Fibroblast of mammary gland (primary cell): ENCODE measurements at places on chromosomes 16 and 17.

- no peak for DNase-seq
These were observed 367.6 kb upstream of the ERCC4 start for GRCh38 chr16:13552062-13552959.

- no peak for DNase-seq
These were observed 61.8 kb downstream of the XYLT1 start for GRCh38 chr16:17408955-17409441.

- DNase-seq = peak; percentile 71
These were observed 66.8 kb downstream of the DNAH3 start for GRCh38 chr16:21083729-21084268.

- no peak for DNase-seq
These were observed 45.0 kb downstream of the SOST start for GRCh38 chr17:43713494-43714162.

DNA sequence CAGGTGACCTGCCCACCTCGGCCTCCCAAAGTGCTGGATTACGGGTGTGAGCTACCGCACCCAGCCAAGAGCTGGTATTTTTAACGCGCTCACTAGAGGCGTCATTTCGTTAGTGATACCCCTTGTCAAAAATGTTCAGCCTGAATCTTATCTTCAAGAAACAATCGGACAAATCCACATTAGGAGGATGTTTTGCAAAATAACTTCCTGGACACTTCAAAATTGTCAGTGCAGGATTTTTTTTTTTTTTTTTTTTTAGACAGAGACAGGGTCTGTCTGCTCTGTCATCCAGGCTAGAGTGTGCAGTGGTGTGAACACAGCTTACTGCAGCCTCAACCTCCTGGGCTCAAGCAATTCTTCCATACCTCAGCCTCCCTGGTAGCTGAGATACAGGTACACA, 63.0 kb downstream of the RMI2 start:
- DNase-seq = no peak

DNA sequence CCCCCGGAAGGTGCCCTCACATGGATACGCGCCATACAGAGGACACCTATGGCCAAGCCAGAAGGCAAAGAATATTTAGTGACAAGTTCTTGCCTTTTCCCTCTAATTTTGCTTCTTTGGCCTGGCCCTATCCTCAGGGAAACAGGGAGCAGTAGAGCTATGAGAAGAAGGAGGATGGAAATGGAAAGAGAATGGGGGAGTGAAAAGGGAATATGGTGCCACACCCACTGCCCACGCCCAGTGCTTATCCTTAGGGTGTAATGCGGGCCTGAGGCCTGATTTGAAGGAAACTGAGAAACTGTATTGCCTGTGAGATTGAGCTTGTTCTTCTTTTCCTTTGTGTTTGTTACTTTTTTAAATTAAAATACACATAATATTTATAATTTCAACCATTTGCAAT, 255.1 kb downstream of the HS3ST3A1 start:
- DNase-seq = no peak

DNA sequence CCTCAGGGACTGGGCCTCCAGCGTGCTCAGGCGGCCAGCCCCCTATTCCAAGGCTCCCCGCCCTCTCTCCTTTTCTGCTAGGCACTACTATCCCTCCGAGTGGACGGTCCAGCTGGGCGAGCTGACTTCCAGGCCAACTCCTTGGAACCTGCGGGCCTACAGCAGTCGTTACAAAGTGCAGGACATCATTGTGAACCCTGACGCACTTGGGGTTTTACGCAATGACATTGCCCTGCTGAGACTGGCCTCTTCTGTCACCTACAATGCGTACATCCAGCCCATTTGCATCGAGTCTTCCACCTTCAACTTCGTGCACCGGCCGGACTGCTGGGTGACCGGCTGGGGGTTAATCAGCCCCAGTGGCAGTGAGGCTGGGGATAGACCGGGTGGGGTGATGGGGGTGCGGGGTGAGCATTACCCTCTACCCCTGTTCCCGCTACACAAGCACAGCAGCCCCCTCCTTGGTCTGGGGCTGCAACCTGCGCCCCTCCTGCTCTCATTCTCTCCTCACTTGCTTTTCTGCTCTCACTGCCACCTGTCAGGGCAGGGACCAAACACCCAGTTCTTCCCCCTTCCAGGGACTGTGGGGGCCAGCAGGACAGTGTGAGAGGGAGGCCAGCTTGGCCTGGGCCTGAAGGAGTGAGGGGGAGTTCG, 1.1 kb downstream of the PRSS41 start:
- no peak for DNase-seq

GRCh38 chr17:13030056-13030455, 12.2 kb upstream of the ELAC2 start:
- no peak for DNase-seq

DNA sequence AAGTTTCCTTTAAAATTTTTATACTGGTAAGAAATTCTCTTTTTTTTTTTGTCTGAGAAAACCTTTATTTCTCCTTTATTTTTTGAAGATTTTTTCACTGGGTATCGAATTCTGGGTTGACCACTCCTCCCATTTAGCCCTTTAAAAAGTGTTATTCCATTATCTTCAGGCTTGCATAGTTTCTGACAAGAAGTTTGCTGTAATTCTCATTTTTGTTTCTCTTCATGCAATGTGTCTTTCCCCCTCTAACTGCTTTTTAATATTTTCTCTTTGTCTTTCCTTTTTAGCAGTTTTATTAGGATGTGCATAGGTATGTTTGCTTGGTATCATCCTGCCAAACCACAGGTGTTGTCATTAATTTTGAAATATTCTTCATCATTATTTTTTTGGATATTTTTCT, 67.7 kb upstream of the GOT2 start:
- no peak for DNase-seq

DNA sequence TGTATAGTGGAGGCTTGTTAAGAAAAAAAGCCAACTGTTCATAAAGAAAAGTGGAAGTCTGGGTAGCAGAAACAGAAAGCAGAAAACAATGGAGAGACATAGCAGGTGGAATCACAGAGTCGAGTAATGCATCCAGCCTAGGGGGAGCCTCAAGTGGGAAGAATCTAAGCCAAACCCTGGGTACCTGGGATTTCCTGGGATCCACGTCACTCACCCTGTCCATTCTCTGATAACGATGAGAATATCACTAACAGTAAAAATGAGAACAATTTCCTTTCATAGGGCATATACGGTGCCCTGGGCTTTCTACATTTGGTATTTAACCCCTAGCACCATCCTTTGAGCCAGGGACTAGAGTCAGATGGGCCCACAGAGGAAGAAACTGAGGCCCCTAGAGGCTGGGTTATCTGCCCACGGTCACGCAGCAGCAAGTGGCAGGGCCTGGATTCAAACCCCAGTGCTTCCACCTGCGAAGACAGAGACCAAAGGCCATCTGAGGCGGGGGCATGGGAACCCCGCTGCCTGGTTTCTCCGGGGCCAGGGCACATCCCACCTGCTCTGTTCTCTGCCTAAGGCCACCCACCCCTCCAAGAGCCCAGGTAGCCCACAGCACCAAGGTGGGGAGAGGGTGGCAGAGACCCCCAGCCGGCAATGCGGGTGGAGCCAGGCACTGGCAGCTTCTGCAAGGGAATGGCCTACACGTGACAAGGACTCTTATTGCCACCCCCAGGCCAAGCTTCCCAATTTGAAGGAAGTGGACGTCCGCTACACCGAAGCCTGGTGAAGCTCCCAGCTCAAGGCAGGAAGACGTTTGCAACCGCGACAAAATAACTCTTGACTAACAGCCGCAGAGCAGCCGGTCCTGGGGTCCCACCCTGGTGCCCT, 69.8 kb upstream of the PLCG2 start:
- no peak for DNase-seq

DNA sequence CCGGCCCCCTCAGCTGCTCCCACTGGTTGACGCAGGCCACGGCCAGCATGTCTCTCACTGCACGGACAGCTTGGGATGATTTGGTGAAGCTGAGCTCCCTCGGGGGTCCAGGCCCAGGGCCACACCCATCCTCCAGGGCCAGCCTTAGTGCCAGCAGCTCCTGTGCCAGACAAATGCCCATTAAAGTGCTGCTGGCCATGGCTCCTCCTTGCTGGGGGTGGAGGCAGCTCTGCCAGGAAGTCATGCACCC, 2.5 kb downstream of the TRIM47 start:
- no peak for DNase-seq

GRCh38 chr17:633133-633532, 81.5 kb downstream of the VPS53 start:
- DNase-seq = no peak

DNA sequence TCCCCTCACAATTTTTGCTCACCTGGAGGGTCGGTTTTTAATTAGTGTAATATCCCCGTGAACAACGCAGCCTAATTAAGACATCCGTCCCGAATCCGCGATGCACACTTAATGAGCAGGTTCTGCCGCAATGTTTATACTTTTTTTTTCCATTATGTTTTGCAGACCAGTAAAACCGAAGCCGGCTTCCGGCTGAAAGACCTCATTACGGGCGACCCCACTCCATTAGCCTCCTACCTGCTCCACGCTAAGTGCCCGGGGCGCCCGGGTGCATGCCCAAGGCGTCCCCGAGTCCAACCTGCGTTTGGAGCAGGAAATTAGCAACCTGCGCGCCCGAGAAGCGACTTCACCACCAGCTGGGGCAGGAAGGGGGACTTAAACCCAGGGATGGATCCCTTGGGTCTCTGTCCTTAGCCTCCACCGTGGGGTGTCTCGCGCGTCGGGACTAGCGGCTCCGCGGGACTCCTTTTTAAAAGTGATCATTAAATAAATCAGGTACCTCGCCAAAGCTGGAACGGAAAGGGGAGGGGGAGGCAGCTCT, 1.7 kb downstream of the RBFOX3 start:
- DNase-seq = no peak

- peak; percentile 46 for DNase-seq
These were observed 40.5 kb downstream of the ANKRD11 start for GRCh38 chr16:89449726-89450335.

GRCh38 chr16:27381974-27382855, 19.8 kb upstream of the IL21R start:
- DNase-seq = no peak

DNA sequence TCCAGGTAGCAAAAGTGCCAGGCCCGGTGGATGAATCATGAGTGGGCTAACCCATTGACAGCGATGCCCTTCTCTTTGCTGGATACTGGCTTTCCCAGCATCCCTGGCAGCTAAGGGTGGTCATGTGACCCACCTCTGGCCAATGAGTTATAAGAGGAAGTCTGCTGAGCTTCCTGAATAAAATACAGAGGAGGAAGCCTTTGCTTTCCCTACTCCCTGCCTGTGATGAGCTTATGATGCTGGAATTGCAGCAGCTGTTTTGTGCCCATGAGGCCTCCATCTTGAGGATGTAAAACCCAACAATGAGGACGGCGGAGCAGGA, 15.0 kb upstream of the ATP2A3 start:
- DNase-seq = no peak

DNA sequence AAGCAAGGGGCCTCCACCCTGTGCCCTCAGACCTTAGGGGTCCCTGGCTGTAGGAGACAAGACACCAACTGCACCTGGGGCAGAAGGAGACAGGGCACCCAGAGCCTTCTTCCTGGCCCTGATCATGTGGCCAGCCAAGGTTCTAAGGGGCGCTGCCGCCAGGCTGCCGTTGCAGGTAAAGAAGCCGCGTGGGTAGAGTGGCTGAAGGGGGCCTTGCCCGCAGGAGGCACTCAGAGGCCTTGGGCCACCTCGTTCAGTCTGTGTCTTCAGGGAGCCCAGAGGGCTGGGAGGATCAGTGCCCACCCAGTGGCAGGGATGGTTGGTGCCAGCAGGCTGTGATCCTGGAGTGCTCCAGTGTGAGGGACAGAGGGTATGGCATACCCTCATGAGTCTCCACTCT, 1.6 kb upstream of the AATK start:
- no peak for DNase-seq

DNA sequence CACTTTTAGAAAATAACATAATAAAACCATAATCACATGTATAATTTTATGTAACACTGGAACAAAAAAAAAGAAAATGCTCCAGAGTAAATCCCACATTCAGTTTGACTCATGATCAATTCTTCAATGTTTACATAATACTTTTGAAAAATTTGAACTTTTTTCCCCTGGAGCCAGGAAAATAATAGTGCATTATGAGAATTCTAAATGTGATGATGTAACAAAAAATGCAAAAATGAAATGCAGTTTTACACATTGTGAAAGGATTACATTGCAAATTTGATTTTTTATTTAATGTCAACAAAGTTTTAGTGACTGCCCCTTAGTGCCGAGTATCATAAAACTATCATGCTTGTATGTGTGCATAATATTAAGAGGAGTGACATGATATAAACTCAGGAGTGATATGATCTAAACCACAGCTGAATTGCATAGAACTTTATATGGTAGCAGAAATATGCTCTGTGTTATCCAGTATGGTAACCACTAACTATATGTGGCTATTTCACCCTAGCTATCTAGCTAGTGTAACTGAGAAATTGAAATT, 238.2 kb downstream of the CDH8 start:
- no peak for DNase-seq

DNA sequence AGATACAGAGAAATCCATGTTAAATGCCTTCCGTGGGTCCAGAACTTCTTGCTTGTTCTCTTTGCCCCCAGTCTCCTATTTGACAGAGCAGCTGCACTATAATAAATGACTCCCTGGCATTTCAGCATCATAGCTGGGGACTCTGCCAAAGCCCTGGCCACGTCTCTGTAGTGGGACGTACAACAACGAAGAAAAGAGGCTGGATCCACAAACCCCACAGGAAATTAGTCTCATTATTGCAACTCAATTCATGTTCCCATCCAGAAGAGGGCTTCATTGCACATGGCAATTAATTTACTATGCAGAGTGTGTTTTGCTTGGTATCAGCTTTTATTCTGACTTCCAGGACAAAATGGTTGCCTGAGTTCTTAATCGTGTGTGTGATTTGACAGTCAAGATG, 121.3 kb downstream of the CDH13 start:
- DNase-seq = peak; percentile 74

DNA sequence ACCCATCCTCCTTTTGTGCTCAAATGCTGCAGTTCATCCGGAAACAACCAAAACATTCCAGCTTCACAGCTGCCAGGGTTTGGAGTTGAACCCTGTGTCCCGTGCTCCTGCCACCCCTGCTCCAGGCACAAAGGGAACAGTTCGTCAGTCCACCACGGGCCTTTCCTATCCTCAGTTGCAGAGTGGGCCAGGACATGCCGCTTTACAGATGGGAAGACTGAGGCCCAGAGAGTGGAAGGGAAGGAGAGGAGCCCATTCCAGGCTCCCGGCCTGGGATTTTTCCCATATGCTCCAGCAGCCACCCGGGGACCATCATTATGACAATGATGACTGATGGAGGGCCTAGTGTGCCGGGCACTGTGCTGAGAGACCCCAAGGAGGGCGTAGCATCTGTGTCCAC, 27.6 kb downstream of the RAI1 start:
- DNase-seq = no peak
